Gastroesophageal sphincter (tissue), 4 donors: ENCODE measurements at places on chromosomes 2 and 18. TPM values are rescaled to one million over a fixed set of nuclear protein-coding genes. Genes with fewer than 3 reads are reported as not detected.
A peak's percentile ranks its signal among the peaks of the same experiment; 100 is the strongest.

DNA sequence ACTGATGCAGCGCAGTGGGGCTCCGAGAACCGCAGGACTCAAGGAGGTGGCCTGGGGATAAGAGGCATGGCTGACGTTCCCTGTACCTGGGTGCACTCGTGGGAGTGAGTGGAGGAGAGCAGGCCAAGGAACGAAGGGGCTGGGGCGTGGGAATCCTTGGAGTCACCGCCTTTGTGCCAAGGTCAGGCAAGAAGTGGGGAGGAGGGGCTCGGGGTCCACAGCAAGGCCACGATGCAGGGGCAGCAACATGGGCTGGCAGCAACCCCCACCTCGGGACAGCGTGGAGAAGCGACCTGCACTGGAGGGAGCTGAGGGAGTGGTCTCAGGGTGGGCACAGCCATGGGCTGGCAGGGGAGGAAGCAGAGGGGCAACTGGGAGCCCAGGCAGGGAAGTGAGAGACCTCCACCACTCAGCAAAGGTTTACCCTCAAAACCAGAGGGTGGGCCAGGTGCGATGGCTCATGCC is 18.6 kb downstream of the ARID5A start:
- H3K4me3 ChIP-seq, result no peak overlapping the region
- peaks cover 31% of the 10 kb centered on the region for H3K36me3 ChIP-seq
- no peak for ATAC-seq
- H3K4me1 ChIP-seq, result peaks cover 13% of the 10 kb centered on the region
- no peak overlapping the region for H3K27ac ChIP-seq

DNA sequence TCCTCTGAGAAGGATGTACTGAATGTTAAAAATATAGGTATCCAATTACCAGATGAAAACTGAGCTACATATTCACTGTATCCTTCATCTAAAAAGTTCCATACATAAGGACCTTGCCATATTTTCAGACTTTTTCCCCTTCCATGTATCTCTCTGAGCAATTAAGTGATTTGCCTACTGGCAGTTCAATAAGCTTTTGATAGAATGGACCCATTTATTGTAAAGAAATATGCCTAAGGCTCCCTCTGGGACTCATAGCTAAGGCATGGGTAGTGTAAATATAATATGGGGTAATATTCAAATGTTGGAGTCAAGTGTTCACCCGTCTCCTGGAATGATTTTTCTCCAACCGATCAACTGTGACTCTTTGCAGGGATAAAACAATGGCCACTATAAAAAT is 135.4 kb upstream of the FSHR start:
- no peak overlapping the region for H3K4me3 ChIP-seq
- no peaks in the 10 kb centered on the region for H3K4me1 ChIP-seq
- no peaks in the 10 kb centered on the region for H3K27me3 ChIP-seq
- no peak overlapping the region for H3K27ac ChIP-seq
- no peak for ATAC-seq

- H3K27me3 ChIP-seq, result no peaks in the 10 kb centered on the region
- H3K4me3 ChIP-seq, result no peak overlapping the region
- no peak for ATAC-seq
- peaks cover 67% of the 10 kb centered on the region for H3K36me3 ChIP-seq
- H3K27ac ChIP-seq, result no peak overlapping the region
These were observed 3.5 kb downstream of the RETREG2 start for GRCh38 chr2:219181531-219181930.

GRCh38 chr2:179338681-179339080 is 74.0 kb upstream of the SESTD1 start:
- peak overlapping the region; percentile 61 for H3K27ac ChIP-seq
- ATAC-seq, result peak; percentile 80
- peaks cover 4% of the 10 kb centered on the region for H3K4me1 ChIP-seq
- no peaks in the 10 kb centered on the region for H3K36me3 ChIP-seq
- H3K27me3 ChIP-seq, result no peaks in the 10 kb centered on the region

DNA sequence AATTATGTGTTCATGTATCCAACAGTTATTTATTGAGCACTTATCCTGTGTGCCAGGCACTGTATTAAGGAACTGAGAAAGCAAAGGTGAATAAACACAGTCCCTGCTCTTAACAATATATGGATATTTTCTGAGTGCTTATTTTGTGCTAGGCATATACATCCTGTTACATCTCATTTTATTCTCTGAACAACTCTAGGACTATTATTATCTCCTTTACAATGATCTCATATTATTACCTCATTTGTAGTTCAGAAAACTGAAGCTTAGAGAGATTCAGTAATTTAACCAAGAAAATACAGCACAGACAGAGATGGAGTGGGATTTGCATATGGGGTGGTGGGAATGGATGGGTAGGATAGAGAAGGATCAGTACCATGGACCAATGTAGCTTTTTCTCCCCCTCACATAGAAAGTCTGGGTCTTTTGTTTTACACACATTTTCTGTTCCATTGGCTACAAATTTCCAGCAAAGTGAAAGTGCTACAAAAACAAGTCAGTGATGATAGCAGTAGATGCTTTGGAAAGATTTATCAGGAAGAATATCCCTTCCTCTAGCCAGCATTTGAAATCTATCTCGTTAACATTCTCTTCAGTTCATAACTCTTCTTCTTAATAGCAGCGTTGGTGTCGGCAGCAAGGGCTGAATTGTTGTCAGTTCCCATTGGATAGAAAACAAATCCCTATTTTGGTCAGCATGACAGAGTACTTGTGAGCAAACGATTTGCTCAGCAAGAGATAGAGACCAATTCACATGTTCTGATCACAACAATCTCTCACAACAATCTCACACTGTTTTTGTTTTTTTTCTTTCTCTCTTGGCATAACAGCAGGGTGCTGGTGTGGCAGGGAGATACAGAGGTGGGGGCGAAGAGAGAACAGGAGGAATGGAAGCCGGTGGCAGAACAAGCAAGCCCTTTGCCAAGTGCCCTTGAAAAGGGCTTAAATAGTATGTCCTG is 102.2 kb upstream of the KCTD1 start:
- no peak overlapping the region for H3K4me3 ChIP-seq
- H3K27ac ChIP-seq, result peak overlapping the region; percentile 60
- H3K27me3 ChIP-seq, result no peaks in the 10 kb centered on the region

DNA sequence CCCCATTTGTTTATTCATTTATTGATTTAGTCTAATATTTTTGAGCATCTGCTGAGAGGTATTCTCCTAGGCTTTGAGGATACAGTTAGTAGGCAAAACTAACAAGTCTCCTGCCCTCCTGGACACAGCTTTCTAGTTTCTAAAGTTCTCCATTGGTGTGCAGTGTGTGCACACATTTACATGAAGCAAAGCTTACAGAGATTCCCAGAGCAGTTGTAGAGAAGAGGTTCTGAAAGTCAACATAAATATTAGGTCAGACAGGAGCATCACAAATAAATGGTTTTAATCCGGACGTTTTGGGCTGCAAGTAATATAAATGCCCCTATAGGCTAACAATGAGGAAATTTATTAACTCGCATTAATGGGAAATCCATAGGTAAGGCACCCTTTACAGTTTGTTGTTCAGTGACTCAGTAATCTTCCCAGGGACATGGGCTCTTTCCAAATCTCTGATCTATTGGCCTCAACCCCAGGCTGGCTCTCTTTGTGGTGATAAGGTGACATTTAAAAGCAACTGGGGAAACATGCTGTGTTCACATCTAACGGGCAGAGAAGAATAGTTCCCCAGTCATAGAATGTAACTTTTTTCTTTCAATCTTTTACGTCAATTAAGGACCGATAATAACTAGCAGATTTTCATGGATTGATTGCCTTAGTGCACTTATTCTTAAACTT is 407.2 kb downstream of the PTPRM start:
- ATAC-seq, result no peak
- H3K4me3 ChIP-seq, result no peak overlapping the region
- H3K27ac ChIP-seq, result no peak overlapping the region
- H3K4me1 ChIP-seq, result no peaks in the 10 kb centered on the region

C1GALT1C1L gene
- total RNA-seq, result 0.78 TPM

DNA sequence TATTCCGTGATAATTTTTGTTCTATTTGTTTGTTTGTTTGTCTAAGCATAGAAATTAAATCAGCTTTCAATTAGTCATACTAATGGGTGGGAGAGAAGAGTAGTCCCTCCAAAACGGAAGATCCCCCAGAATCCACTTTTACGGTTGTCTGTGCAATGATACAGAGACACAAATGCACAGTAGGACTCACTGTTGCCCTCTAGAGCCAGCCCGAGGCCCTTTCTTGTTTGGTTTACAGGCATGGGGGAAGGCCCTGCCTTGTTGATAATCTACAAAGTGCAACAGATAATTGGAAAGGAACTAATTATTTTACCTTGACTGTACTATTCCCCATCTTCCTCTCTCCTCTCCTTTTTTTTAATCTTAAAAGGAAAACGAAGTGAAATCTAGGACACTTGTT is 121.1 kb downstream of the ACOXL start:
- H3K27ac ChIP-seq, result no peak overlapping the region
- peaks cover 14% of the 10 kb centered on the region for H3K27me3 ChIP-seq
- H3K4me3 ChIP-seq, result no peak overlapping the region

GRCh38 chr2:204010628-204011560 is 74.3 kb downstream of the ICOS start:
- no peak overlapping the region for H3K4me3 ChIP-seq
- H3K36me3 ChIP-seq, result no peaks in the 10 kb centered on the region

DNA sequence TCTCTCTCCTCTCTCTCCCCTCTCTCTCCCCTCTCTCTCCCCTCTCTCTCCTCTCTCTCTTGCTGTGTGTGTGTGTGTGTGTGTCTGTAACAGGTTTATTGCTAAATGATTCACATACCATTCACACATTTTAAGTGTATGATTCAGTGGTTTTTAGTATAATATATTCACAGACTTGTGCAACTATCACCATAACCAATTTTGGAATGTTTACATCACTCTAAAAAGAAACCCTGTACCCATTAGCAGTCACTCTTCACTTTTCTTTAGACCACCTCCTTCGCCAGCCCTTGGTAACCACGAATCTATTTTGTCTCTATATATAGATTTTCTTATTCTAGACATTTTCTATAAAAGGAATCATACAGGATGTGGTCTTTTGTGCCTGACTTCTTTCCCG is 11.4 kb downstream of the THNSL2 start:
- H3K4me1 ChIP-seq, result no peaks in the 10 kb centered on the region
- H3K36me3 ChIP-seq, result no peaks in the 10 kb centered on the region
- no peak for ATAC-seq
- no peak overlapping the region for H3K4me3 ChIP-seq
- no peak overlapping the region for H3K27ac ChIP-seq

ANO7 gene
- total RNA-seq, result 0.81 TPM

- no peak overlapping the region for H3K4me3 ChIP-seq
- no peaks in the 10 kb centered on the region for H3K4me1 ChIP-seq
- H3K36me3 ChIP-seq, result no peaks in the 10 kb centered on the region
These were observed 256.0 kb downstream of the HAUS1 start for GRCh38 chr18:46360102-46360699.

GCG gene
- total RNA-seq, result not detected

EFHD1 gene
- 23.3 TPM for total RNA-seq

DNA sequence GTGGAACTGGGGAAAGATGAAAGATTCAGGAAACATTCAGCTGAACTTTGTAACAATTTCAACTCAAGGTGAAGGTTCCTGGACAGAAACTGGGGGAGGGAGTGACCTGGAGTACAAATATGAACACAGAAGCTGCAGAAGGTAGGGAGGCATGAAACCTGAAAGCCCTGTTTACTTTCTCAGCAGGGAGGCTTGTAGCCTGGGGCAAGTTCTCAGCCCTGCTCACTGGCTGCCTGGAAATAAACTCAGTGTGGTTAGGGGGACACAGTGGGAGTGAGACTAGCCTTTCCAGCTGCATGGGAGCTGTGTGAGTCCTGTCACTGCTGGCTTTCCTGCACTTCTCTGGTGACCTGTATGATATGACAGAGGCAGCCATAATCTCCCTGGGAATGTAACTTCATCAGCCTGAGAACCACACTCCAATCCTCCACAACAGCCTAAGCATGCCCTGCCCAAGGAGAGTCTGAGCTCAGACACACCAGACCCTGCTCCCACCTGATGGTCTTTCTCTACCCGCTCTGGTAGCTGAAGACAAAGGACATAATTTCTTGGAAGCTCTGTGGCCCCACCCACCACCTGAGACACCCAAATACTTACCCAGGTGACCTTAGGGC is 77.0 kb downstream of the ZSWIM2 start:
- ATAC-seq, result no peak
- H3K4me1 ChIP-seq, result no peaks in the 10 kb centered on the region
- no peak overlapping the region for H3K27ac ChIP-seq
- no peak overlapping the region for H3K4me3 ChIP-seq
- no peaks in the 10 kb centered on the region for H3K36me3 ChIP-seq

DNA sequence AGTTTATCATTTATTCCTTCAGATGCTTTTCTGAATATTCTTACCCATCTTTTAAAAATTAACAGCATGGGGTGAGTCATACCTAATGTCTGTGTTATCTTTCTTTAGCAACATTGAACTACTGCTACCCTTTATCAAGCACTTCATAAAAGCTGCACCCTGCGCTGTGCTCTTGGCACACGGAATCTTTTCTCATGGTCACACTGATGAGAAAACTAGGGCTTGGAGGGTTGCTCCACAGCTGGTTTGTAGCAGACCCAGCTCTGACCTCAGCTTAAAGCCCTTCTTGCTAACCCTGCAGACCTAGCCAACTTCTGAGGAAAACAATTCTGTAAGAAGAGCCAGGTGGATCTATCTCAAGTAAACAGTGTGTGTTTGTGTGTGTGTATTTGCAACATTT is 106.3 kb downstream of the RNF144A start:
- no peaks in the 10 kb centered on the region for H3K36me3 ChIP-seq
- H3K4me1 ChIP-seq, result no peaks in the 10 kb centered on the region
- no peak overlapping the region for H3K27ac ChIP-seq
- H3K4me3 ChIP-seq, result no peak overlapping the region
- no peak for ATAC-seq
- no peaks in the 10 kb centered on the region for H3K27me3 ChIP-seq

DNA sequence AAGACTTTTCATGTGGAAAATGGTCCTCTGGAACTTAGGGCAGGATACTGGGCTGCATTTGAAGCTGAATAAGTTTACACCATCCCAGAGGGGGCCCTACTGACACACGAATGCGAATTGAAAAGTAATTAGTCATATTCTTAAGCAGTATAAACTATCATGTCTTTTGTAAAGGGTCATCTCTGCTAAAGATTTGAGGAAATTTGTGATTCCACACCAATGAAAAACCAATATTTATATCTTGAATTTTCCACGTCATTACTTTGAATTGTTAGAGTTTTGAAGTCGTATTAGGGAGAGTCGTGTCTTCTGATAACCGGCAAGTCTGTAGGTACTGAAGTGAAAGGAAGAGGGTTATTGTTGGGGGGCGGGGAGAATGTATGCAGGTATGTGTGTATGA is 4.1 kb upstream of the OTX1 start:
- peaks cover 37% of the 10 kb centered on the region for H3K36me3 ChIP-seq
- peaks cover 18% of the 10 kb centered on the region for H3K4me1 ChIP-seq
- H3K27ac ChIP-seq, result no peak overlapping the region

DNA sequence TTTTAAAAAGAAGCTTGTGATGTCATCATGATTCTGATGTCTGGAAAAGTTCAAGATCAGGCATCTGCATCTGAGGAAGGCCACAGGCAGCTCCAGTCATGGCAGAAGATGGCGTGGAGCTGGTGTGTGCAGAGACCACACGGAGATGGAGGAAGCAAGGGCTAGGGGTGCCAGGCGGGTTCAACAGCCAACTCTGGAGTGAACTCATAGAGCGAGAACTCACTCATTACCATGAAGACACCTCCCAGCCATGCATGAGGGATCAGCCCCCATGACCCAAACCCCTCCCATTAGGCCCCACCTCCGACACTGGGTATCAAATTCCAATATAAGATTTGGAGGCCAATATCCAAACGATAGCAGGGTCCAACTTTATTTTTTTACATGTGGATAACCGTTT is 61.6 kb downstream of the KCNG2 start:
- no peaks in the 10 kb centered on the region for H3K36me3 ChIP-seq
- ATAC-seq, result no peak
- peaks cover 58% of the 10 kb centered on the region for H3K27me3 ChIP-seq
- no peak overlapping the region for H3K4me3 ChIP-seq
- H3K4me1 ChIP-seq, result peaks cover 12% of the 10 kb centered on the region
